ENCODE measurements at places on chromosomes 2 and 18. TPM values are rescaled to one million over a fixed set of nuclear protein-coding genes. Genes with fewer than 3 reads are reported as not detected.

HOXD8 gene
- polyA plus RNA-seq: 27.3 TPM

ANKAR gene
- 11.7 TPM for polyA plus RNA-seq

GALNT14 gene
- polyA plus RNA-seq: not detected

CXCR1 gene
- 0.34 TPM for polyA plus RNA-seq

FAM110C gene
- 0.80 TPM for polyA plus RNA-seq

DLGAP1 gene
- 3.0 TPM for polyA plus RNA-seq

NPC1 gene
- polyA plus RNA-seq: 17.6 TPM

HOXD9 gene
- 8.7 TPM for polyA plus RNA-seq

RNF125 gene
- 12.1 TPM for polyA plus RNA-seq

RPRD1A gene
- polyA plus RNA-seq: 46.6 TPM

C1QL2 gene
- not detected for polyA plus RNA-seq

EML6 gene
- polyA plus RNA-seq: not detected

ZEB2 gene
- polyA plus RNA-seq: 117 TPM

SKA1 gene
- polyA plus RNA-seq: 2.2 TPM

RND3 gene
- 71.1 TPM for polyA plus RNA-seq

MRPL19 gene
- polyA plus RNA-seq: 35.0 TPM

CD8B gene
- polyA plus RNA-seq: 0.72 TPM

GAREM1 gene
- 10.4 TPM for polyA plus RNA-seq

DTNA gene
- polyA plus RNA-seq: 87.8 TPM
